ENCODE measurements at places on chromosomes 1 and 21. TPM values are rescaled to one million over a fixed set of nuclear protein-coding genes. Genes with fewer than 3 reads are reported as not detected.

- DNase-seq: peak; percentile 30
Observed at GRCh38 chr1:207362962-207363860, 41.7 kb downstream of the CD55 start.

DNA sequence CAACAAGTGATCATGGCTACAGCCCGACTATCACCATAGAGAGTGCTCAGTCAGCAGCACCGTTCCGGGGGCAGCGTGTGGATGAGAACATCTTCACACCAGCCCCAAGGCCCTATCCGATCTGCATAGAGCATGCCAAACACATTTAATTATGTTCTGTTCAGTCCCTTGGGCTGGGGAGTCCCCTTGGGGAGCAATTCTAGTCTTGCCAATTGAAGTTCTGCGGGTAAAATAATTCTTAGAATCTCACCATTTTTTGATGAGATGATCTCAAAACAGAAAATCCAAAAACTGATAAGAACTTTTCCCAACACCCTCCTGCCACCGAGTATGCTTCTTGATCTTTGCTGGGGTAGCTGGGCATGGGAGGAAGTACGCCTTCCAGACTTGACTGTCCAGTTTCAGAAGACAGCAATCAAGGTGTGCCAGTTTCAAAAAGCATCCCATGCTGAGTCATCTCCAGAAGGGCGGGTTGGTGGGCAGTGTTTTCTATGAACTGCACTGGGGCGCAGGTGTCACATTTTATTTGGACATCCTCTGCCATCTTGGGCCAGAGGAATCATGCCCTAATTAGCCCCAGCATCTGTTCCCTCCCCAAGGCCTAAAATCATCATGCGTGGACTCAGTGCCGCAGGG, 20.8 kb upstream of the PTPRF start:
- DNase-seq: no peak

GRCh38 chr1:42145389-42145716, 7.9 kb upstream of the GUCA2B start:
- no peak for DNase-seq

- no peak for DNase-seq
Observed at GRCh38 chr1:167198518-167199133, 22.1 kb upstream of the POU2F1 start.

DNA sequence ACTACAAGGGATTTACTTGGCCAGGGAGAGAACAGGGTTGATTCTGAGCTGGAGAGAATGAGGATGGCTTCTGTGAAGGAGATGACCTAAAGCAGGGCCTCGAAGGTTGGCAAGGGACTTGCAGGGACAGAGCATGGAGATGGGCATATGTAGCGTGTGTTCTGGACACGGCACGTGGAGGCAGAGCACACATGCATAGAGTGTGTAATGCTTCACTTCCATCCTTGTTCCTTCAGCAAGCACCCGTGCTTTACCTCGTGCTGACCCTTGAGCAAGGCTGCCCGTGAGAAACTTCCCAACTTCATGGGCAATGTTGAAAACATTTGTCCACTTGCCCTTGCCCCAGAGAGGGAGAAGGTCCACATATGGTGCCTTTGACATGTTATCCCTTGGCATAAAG, 33.1 kb downstream of the NFIA start:
- no peak for DNase-seq

DNA sequence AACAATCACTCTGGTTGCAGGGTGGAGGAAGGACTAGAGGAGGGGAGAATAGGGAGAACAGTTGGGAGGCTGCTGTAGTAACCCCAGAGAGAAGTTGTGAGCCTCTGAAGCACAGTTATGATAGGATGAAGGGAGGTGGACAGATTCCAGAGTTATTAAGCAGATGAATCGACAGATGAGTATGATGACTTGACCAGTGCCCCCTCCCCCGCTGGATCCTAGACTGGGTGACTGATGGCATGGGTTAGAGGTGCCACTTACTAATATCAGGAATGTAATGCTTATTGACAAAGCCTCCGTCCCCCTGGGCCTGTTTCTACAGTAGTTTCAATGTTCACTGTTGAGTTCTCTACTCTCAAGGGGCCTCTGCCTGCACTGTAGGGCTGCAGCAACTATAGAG, 14.0 kb upstream of the TIPRL start:
- DNase-seq: no peak

DNA sequence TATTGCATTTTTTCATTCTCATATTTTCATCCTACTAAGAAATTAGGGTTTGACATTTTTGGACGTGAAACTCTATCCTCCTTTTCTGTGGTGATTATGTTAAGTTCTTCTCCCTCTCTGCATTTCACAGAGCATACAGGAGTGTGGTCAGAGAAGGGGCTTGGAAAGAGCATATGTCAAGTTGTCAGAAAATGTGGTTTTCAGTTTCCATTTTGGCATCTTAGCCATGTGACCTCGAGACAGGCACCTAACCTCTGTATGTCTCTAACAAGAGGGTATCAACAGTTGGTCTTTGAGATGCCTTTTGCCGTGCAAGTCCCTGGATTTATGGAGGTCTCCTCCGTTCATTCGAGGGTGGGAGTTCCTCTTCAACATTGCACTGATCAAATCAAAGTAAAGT, 140.7 kb downstream of the CYYR1 start:
- no peak for DNase-seq

GRCh38 chr1:44151332-44151731, 9.9 kb upstream of the KLF18 start:
- DNase-seq: no peak

The CAMTA1 gene
- 105 TPM for total RNA-seq

The PTPN22 gene
- total RNA-seq: 4.1 TPM

The LIPI gene
- not detected for total RNA-seq

The OR6K6 gene
- total RNA-seq: not detected
